ENCODE measurements at places on chromosomes 2 and 18.

DNA sequence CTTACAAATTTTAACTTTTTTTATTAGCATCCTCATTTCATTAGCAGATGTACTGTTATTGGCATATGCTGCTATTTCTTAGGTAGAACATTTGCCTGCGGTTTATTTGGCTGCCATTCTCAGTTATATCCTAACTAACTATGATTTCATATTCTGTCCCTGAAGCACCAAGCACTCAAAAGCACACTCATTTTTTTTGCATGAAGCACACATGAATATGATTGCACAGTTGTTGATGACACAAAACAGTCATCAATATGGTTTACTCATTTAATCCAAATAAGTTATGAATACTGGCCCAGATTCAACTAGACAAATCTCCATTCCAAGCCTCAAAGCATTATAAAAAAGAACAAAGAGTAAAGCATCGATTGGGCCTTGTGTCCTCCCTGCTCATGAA, 129.4 kb upstream of the CNTNAP5 start:
- no peak for DNase-seq

DNA sequence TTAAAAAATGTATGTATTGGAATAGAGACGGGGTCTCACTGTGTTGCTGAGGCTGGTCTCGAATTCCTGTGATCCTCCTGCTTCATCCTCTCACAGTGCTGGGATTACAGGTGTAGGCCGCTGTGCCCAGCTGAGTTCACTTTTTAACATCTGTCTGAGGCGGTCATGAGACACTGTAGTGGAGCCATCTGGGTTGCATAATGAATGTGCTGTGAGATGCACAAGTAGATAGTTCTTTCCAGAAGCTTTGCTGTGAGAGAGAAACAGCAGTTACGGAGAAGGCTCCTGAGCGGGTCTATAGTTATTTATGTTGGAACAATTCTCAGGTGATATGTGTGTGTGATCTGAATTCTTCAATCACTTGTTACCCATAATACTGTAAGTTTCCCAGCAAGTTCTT, 3.1 kb downstream of the RMC1 start:
- DNase-seq, result no peak

GRCh38 chr2:180184506-180184905, 177.4 kb upstream of the CWC22 start:
- DNase-seq, result no peak

DNA sequence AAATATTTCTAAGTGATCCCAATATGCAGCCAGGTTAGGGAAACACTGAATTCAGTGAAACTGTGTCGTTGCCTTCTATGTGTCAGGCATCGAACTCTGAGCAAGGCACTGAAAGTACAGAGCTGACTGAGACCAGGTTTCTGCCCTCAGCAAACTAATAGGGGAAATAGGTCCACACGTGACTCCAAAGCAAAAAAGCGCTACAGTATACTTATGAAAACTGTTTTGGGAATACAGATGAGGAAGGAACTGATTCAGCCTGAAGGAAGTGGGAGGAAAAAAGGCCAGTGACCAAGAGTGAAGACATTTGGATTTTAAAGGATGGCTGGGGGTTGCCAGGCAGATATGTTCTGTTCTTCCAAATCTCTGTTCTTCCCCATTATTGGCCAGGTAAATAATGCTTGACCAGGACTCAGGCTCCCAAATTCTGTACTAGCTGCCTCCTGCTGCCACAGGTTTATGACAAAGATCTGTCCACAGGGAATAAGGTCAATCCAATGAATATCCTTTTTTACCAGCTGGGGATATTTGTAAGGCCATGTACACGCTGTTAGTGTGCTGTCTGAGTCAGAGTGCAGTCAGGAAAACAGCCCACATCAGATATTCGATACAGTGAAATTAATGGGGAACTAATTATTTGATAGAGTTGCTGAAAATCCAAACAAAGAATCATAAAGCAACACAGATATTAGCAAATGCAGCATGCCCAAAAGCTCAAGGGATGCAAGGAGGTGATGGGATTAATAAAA, 24.5 kb upstream of the INPP4A start:
- no peak for DNase-seq

GRCh38 chr2:125073440-125073839, 1048.4 kb downstream of the CNTNAP5 start:
- DNase-seq, result no peak

DNA sequence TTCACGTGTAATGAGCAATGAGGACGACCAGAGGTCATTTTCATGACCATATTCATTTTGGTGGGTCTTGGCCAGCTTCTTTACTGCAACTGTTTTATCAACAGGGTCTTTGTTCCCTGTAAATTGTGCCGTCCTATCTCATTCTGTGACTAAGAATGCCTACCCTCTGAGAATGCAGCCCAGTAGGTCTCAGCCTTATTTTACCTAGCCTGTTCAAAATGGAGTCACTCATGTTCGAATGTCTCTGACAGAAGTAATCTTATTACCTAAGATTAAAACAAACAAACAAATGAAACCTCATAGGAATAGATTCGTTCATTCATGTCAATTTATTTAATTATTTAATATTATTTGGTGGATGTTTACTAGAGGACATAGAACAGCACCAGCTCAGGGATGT, 714.8 kb downstream of the ADCYAP1 start:
- no peak for DNase-seq

DNA sequence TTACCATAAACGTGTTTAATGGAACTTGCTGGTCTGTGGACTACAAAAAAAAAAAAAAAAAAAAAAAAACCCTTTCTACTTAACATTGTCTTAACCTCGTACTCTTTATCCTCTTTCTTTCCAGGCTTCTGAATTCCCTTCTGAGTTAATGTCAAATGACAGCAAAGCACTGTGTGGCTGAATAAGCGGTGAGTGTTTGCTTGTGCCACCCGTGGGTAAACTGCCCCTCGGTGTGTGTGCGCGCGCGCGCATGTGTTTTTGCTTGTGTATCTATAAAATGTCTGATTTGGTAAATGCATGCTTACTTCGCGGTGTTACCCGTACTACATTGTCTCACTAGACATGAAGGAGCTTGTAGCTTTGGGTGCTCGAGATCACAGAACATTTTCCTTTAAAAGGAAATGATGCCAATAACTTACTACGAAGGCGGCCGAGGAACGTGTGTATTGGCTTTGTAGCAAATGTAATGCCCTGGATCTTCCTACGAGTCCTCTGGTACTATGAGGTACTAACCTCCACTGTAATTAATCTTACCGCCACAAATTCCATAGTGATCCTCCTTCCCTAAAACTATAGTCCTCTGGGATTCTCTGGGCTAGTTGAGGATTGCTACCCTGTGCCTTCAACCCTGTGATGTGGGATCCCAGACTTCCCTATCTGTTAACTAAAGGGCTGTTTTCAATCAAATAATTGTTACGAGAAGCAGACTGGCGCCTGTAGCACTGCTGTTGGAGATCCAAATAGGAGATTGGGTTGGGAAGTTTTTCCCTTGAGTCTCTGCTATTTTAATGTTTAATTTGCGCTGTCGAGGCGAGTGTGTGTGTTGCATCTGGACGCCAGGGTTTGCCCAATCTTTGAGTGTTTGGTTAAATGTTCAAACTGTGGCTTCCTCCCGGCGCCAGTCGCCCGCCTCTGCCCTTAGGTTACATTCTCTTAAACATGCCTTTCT, 1.1 kb downstream of the ID2 start:
- DNase-seq, result no peak

DNA sequence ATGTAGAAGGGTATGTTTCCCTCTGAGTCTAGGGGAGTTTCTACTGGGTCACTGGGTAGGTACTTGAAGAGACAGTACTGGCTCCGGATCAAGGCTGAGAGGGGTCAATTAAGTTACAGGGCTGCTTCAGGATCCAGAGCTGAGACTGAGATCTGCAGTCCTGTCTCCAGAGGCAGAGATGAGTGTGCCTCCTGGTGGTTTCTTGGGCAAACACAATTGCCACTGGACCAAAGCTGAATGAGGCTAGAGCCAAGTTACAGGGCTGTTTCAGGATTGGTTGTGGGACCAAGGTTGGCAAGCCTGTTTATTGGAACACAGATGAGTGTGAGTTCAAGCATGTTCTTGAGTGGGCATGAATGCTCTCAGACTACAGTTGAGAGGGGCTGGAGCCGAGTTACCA, 157.9 kb downstream of the ADCYAP1 start:
- no peak for DNase-seq

GRCh38 chr2:70936165-70936978, 672 bp downstream of the ATP6V1B1 start:
- DNase-seq, result no peak

GRCh38 chr2:55478610-55479304, 40.8 kb upstream of the CFAP36 start:
- no peak for DNase-seq

DNA sequence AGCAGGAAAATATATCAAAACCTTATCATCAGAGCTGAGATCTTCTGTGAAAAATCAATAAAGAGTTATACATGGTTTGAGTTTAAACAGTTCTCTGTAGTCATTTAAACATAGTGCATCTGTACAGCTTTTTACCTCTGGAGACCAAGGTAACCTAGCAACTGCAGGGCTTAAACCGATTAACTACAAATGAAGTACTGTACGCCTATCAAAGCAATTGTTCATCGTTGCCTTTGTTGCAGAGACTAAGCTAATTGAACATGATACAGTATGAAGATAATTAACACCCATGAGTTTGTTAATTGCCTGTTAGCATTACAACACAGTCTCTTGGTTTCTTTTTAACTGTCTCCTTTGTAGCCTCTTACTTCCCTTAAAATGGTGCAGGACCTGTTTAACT, 147.9 kb downstream of the LNPK start:
- DNase-seq, result no peak

DNA sequence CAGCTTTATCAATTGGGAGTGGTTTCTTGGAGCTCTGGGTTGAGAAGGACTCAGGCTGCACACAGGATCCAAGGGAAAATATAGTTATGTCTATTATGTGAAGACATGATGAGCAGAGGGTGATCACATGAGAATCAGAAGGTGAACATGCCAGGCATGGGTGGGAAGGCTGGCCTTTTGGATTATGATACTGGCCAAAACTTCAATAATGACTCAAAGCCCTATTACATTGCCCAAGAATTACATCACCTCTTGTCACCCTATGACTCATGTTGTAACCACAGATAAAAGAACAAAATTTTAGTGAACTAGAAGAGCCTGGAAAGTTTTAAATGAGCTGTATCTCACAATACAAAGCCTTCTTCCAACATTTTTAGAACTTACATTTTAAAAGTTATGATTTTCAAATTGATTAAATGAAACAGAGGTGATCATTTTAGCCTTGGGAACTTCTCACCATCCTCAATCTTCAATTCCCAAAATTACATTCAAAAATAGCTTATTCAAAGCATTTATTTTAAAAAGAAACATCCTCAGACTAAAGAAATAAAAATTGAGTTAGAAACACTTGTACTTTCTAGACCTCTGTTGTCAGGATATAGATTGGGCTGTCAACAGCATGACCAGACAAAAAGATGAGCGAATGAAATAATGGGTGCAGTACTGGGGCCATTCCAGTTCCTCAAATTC, 428.3 kb downstream of the MBD2 start:
- no peak for DNase-seq

DNA sequence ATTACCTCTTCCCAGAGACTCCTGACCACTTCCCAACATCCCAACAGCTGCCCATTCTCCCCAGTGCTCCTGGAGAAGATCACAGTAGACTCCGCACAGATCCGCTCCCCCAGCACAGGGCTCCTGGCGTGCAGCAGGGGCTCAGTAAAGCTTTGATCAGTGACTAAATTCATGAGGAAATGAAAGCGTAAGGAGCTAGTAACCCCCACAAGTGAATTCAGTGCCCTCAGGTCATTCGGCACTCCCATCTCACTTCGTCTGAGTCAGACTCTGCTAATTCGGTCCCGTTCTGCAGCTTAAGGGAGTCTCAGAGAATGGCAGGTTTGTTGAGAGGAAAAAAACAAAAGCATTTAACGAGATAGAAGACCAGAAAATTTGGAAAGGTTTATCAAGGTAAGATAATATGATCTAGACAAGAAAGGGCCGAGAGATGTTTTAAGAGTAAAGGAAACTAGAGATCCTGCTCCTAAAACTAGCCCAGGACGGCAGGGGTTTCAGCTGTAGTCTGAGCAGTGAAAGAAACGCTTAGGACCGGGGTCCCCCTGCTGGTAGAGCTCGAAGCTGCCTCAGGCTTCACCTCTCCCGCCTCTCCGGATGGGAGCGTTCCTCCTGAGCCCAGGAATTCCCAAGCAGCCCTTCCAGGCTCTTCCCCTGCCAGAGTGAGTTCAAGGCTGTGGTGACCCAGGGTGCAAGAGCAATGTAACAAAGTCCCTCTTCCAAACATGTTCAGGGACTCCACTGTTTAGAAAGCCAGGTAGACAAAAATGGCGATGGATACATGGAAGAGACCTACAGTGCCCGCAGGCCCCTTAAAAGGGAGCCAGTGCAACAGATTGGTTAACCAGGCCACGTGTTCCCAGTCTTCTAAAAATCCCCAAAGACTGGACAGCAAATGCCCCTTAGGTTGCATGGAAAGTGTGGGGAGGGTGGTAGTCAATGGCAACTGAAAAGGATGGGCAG, 127.3 kb downstream of the DNER start:
- no peak for DNase-seq

All from stimulated activated CD8-positive, alpha-beta memory T cell treated with anti-CD3 and anti-CD28 coated beads, Interleukin-4, amount 100 ng/mL, for 1 hour (primary cell).